Posterior cingulate gyrus (tissue), 11 donors: ENCODE measurements at places on chromosomes 3 and 15.

GRCh38 chr3:70729845-70730244, 417.4 kb upstream of the MDFIC2 start:
- no peak for DNase-seq

DNA sequence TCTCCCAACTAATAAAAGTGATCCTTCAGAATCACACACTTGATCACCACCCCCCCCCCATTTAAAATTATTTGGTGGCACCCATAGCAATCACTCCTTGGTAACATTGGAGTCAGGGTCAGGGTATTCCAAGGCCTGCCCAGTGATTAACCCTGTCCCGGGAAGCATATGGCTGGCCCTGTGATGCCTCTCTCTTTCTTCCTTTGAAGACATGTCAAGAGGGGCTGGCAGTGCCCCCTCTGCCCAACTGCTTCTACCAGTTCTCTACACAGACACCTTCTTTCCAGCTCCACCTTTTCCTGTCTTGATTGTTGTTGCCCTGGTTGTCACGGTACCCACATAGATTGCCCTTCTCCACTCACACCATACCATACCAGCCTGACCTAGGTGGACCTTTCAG, 30.9 kb upstream of the MANF start:
- no peak for DNase-seq

GRCh38 chr3:17846466-17846865, 104.0 kb upstream of the TBC1D5 start:
- DNase-seq, result no peak

GRCh38 chr3:11845651-11846050, 1.0 kb downstream of the TAMM41 start:
- no peak for DNase-seq
